Activated T-cell treated with anti-CD3 and anti-CD28 coated beads for 4 hours (primary cell): ENCODE measurements at places on chromosomes 3 and 15.

- DNase-seq = no peak
Observed at GRCh38 chr3:39882111-39882510, 72.7 kb downstream of the MYRIP start.

DNA sequence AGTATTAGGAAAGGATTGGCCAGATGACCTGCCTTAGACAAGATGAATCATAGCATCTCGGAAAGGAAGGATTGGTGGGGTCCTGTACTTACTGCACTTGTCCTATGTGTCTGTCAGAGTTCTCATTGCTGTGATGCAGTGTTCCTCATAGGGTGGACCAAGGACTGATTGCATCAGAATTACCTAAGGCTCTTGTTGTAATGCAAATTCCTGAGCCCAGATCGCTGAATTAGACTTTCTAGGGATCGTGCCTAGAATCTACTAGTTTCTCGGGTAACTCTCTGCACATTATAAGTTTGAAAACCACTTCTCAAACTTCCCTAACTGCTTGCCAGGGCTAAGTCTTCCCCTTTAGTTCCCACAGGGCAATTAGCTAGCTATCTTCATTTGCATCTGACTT, 74.9 kb upstream of the SKOR1 start:
- no peak for DNase-seq

- no peak for DNase-seq
Observed at GRCh38 chr3:31925271-31925630, 55.8 kb downstream of the OSBPL10 start.

DNA sequence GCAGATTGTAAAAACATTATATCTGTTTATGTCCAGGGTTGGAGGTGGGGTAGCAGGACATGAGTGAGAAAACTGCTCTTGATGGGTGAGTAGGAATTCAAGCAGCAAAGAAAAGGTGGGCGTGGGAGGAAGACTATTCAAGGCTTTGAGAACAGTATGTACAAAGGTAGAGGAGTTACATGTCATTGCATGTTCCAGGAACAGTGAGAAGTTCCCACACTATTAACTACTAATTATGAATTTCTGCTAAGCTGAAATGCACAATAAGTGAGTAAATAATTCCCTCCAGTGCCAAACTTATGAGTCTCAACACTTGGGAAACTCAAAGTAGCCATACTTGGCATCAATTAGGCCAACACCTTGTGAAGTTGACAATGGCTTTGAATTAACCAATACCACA, 80.1 kb downstream of the SRGAP3 start:
- no peak for DNase-seq
